ENCODE measurements at places on chromosomes 4 and X.
A peak's percentile ranks its signal among the peaks of the same experiment; 100 is the strongest.

DNA sequence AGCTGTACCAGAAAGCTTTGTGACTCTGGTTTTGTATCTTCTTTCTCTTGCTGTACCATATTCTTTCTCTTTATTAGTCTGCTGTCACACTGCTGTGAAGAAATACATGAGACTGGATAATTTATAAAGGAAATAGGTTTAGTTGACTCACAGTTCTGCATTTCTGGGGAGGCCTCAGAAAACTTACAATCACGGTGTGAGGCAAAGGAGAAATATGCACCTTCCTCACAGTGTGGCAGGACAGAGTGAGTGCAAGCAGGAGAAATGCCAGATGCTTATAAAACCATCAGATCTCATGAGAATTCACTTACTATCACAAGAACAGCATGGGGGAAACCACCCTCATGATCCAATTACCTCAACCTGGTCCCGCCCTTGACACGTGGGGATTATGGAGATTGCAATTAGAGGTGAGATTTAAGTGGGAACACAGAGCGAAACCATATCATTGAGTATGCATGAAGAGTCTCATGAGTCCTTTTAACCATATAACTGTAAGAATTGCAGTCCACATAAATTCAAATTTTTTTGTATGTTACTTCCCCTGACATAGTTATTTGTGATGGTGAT is 67.4 kb upstream of the INPP4B start:
- no peak for DNase-seq

GRCh38 chrX:22527302-22527701 is 254.6 kb downstream of the CBLL2 start:
- no peak for DNase-seq

GRCh38 chr4:186021461-186022167 is 47.3 kb upstream of the TLR3 start:
- DNase-seq, result no peak

DNA sequence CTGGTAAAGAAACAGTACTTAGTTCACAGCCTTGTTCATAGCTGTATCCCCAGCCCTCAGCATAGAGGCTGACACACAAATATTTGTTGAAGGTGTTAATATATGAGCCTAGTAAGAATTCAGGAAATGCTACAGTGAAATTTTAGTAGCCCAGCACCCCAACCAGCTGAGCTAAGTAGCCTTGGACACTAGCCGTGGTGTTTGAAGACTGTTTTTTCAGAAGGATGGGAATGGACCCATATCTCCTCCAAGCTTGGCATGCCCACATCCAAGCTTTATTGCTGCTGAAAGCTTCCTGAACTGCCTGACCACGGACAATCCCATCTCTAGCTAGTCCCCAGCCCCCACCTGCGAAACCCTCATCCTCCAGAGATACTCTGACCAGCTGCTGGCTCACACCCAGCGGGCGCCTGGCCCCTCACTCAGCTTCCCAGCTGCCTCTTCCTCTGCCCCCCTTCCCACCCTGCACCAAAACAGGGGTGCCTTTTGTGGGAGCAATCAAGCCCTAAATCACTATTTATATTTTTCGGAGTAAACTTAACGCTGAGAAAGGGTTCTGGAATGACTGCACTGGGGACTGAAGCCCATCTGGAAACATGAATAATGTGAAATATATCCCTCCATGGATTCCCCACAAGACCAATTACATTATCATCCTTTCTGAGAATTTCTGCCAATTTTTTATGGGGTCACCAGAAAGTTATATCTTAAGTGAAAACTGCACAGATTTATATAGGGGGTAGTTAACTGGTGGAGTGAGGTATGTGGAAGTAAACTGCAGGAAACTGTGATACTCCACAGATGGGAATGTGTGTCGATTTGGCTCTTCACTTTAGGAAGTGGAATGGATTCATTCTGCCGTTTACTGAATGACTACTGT is 41.1 kb upstream of the CBR4 start:
- DNase-seq, result no peak

DNA sequence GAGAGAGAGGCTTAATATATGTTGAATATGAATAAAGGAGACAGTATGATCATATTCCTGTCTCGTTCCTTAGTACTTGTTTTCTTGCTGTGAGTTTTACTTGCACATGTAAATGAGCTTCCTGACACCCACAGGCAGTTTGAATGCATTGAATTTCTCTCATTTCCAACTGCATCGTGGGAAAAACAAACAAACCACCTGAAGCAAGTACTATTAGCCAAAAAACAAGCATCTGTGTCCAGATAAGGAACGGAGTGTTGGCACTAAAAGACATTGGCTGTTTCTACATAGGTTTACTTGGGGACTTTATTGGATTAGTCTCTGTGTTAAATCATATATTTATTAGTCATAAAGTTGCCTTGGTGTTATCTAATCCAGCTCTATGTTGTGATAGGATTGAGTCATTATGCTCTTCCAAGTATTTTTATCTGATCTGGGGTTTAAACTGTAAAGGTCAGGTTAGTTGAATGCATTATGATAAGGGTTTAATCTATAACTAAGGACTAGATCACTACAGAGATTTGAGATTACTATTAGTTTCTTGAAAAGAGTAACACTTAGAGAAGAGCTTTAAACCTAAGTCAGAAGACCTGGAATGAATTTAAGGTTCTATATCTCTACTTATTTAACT is 339.0 kb upstream of the SPANXN4 start:
- no peak for DNase-seq

DNA sequence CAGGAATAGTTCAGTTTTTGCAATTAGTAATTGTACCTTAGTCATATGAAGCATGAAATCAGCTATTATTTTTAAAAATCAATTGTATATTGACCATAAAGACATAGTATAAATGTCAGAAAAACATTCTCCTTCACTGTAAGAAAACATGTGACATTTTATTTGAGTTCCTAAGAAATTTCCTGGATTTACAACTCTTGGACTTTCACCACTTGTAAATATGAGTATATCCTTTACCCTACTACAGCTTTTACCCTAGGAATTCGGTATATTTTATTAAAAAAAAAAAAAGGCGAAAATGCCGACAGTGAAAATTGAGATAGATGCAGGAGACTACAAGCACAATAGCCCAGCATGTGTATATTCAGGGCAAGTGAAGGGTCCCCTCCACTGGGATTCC is 14.9 kb downstream of the ADH1A start:
- no peak for DNase-seq

GRCh38 chr4:79682801-79683530 is 274.9 kb upstream of the GK2 start:
- no peak for DNase-seq

- no peak for DNase-seq
Measured at GRCh38 chrX:139560221-139560620, 29.7 kb downstream of the F9 start.

DNA sequence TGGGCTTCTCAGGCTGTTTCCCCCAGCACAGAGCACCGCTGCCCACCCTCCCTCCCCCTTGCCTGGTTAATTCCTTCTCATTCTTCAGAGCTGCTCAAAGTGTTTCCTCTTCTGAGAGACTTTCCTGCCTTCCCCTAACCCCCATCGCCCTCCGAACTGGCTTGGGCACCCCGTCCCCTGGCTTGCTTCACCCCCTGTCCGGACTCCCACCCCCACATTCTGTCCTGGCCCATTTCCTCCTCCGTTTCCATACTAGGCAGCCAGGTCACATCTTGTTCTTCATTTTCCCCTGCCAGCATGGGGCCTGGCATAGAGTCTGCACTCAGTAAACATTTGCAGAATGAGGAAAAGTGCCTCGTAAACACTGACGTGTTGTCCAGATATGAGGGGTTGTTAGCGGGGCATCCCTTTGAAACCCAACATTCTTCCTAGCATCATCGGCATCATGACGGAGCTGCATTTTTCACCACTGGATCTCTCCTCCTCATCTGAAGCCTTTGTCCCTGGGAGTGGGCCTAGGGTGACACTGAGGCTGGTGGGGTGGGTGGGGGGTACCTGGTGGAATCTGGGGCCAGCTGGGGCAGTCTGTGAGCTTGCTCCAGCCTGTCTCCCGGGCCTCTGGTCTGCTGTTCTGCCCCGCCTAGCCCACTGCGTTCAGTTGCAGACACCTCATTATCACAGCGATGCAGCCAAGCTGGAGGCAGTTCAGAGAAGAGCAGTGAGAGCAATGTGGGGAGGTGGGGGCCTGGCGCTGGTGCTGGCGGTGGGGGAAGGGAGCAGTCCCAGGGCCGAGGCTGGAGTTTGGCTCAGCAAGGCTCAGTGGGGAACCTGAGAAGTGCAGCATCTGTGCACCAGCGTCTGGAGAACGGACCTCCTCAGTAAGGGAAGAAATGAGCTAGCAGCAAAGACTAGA is 149.4 kb upstream of the PJA1 start:
- DNase-seq, result no peak

GRCh38 chrX:53481816-53482465 is 47.8 kb upstream of the HSD17B10 start:
- DNase-seq, result peak; percentile 1

DNA sequence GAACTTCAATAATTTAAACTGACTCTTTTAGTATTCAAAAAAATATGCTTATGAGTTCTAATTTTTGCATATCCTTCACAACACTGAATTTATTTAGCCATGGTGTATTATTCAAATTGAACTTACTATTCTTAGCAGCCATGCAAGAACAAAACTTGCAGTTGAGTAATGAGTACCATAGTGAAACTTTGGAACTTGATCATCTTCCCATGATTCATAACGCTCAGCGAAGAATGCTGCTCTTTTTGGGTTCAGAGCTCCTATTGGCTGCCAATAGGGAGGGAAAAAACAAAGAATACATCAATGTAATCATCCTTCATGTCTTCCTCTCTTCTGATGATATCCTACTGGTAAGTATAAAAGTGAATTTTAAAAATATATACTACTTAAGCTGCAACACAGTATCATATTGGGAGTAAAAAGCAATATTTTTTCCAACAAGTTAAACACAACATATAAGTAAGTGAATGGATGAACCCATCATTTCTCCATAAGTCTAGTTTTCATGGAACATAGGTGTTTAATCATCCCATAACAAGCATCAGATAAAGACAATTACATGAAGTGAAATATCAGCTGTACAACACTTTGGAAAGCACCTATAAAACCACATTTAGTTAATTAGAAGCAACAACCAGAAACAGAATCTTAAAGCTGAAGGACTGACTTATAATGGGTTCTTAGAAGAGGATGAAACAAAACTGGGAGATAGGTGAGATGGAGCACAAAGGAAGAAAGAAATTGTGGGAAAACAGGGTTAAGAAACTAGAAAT is 145.2 kb upstream of the MAB21L2 start:
- no peak for DNase-seq

DNA sequence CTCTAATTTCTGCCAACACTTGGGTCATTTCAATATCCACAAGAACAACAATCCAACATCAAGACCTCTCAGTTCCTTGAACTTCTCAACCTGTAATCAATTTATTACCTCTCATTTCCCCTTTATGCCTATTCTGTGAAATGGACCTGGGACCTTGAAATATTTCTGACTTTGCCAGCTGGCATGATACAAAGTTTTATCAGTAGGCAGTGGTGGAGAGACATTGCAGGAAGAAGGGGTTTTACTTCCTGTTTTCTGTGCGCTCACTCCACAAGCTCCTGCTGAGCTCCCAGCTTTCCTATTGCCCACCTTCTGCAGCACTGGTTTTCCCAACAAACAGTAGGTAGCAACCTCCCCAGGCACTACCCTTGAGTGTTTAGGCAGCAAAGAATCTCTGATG is 3.5 kb upstream of the ARHGEF6 start:
- no peak for DNase-seq

DNA sequence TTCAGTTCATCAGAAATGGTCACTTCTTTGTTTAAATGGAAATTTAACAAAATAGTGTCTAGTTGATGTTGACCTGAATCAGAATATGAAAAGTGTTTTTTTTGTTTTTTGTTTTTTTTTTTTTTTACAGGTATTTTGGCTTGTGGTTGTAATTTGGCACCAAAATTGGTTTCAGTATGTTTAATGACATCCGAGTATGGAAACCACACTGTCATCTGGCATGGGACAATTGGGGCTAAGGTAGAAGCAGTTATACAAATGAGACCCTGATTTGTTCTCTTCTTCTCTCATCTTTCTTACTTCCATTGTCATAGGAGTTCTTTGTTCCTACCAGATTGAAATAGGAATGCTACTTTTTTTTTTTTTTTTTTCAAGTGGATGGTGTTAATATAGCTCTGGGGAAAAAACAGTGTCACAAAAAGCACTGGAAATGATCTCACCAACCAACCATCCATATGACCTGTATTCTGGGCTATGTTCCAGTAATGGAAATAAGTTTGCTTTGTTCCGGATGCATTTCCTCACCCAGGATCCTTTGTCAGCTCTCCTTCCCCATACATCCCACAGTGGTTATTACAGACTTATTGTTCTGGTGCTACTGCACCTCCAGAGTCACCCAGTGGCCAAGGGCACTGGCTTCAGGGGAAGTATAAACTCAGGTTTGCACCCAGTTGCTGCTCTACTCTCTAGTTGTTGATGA is 95.8 kb downstream of the ATXN3L start:
- no peak for DNase-seq

GRCh38 chr4:47718696-47719095 is 119.2 kb downstream of the CORIN start:
- DNase-seq, result no peak

DNA sequence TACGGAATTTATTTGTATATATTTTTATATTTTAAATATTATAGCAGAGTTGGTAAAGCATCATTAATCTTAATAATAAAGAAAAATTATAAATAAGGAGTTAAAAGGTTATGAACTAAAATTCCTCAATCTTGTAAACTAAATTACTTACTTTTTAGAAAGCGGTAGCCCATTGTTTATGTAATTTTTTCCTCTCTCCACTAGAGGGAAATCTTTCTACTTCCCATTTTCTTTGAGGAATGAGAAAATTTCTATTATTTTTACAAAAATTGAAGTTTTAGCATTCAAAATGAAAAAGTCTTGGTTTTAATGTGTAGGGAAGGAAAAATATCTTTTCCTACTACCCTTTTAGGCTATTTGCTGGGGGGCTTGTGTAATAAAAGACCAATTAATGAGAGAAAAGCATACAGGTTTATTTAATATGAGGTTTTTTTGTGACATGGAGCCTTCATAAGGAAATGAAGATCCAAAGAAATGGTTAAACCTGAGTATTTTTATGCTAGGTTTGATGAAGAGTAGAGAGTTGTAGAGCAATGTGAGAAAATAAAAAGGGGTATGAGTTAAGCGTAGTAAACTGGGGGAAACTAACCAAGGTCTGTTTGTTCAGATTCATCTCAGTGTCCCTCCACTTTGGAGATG is 68.7 kb upstream of the ADAD1 start:
- DNase-seq, result no peak

- no peak for DNase-seq
Measured at GRCh38 chrX:22882543-22882942, 117.2 kb upstream of the DDX53 start.

- DNase-seq, result no peak
Measured at GRCh38 chrX:13659063-13659462, 6.1 kb downstream of the TCEANC start.

DNA sequence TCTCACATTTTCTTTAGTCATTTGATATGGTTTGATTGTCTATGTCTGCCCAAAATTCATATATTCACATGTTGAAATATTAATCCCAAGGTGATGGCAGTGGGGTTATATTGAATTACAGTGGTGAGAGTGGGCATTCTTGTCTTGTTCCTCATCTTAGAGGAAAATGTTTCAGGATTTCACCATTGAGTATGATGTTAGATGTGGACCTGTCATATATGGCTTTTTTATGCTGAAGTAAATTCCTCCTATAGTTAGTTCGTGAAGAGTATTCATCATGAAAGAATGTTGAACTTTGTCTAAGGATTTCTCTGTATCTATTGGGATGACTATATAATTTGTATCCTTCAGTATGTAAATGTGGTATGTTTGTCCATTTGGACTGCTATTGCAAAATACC is 512.3 kb upstream of the EPHA5 start:
- no peak for DNase-seq

All from activated CD8-positive, alpha-beta memory T cell treated with anti-CD3 and anti-CD28 coated beads for 4 hours (primary cell).